ENCODE measurements at places on chromosomes 11 and 22.

- DNase-seq: no peak
These were observed 138.7 kb upstream of the E2F8 start for GRCh38 chr11:19379465-19379864.

DNA sequence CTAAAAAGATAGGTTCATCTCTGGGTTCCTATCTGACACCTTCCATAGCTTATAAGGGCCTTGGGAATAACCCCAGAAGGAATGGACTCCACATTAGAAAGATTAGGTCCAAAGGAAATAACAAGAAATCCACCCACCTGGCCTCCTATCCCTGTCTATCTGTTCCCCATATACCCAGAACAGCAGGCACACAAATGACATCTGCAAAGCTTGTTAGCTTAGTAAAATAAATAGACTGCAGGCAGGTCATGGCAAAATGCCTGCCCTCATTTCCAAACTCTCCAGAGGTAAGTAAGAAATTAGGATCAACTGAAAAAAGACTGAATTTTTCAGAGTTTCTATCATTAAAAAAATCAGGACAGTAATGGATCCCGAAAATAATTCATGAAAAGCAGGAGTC is 489.5 kb downstream of the DLG2 start:
- DNase-seq: no peak

DNA sequence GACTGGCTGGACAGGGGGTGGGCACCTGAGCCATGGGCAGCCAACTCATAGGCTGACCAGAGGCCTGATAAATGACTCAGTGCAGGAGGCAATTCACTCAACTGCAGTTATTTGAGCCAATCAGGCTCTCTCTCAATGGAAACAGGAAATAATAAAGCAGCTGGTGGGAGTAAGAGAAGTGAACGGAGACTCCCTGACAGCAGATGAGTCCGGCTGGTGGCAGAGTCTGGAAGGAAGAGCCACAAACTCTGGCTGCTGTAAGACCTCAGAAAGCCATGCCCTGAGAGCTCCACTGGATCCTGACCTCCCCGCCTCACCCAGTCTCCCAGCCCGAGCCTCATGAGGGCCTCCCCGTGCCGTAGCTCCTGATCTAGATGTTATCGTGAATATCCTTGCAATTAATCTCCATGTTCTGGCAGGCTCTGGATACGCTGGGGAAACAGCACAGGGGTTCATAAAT is 69.8 kb downstream of the TRIM29 start:
- DNase-seq: peak; percentile 79

- no peak for DNase-seq
These were observed 504 bp downstream of the CFL1 start for GRCh38 chr11:65857500-65857852.

- peak; percentile 99 for DNase-seq
These were observed 678 bp upstream of the ZFP91 start for GRCh38 chr11:58578136-58578634.

DNA sequence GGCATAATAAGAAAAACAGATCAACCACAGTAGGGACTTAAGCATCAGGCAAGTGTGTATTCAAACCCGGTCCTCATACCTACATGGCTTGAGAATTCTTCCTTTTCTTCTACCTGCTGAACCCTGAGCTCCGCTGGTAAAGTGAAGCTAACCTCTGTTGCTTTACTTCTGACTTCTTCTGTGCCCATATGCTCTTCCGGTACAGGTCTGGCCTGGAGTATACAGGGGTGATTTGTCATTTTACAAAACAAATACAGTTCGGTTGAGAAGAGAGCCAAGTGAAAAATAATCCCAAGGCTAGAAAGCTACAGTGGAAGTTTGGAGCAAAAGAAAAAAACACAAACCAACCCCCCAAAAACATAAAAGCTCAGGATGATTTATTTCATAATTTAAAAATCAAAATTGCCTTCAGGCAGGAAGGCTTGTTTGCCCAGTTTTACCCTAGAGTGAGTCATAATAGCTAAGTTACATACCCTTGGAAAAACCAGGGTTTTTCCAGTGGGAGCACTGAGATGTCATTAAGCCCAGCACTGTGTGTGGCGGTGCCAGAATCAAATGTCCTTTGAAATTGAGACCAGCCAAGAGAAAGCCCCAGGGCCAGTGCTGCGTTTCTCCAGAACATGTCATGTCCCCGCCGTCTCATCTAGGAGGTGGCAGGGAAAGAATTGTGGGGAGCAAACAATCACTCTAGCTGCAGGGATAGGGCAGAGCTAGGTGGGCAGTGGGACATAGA is 305.5 kb upstream of the ISX start:
- DNase-seq: peak; percentile 48

DNA sequence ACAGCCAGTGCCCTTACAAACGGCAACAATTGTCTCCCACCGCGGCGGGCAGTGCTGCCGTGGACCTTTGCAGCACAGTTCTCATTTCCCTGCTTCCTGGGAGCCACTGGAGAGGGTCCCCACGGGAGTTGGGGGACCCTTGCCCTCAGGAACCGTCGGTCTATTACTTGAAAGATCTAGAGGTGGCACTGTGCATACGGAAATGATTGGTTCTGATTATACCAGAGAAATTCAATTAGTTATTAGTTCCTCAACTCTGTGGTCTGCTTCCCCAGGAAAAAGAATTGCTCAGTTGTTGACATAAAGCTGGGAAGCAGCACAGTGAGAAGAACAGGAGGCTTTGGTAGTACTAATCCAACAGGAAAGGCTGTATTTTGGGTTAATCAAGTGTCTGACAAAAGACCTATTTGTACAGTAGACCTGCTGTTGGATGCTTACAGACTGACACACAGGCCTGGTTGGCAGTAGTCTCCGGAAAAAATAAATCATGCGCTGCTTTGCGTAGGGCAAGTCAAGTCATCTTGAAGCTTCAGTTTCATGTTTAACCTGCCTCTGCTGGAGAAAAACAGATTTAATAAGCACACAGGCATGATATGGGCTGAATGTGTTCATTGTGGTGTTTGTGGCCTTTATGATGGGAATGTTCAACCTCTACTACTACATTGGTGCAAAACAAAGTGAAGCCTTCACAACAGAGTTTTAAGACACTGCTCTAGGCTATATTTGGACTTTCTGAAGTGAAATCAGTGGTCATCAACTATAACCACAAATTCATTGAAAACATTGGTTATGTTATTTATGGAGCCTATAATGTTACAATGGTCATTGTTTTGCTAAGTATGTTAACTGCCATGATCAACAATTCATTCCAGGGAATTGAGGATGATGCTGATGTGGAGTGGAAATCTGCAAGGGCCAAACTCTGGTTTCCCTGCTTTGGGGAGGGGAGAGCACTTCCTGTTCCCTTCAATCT is 54.6 kb upstream of the SC5D start:
- peak; percentile 63 for DNase-seq

- DNase-seq: no peak
These were observed 77.1 kb downstream of the UVRAG start for GRCh38 chr11:75891947-75892739.

DNA sequence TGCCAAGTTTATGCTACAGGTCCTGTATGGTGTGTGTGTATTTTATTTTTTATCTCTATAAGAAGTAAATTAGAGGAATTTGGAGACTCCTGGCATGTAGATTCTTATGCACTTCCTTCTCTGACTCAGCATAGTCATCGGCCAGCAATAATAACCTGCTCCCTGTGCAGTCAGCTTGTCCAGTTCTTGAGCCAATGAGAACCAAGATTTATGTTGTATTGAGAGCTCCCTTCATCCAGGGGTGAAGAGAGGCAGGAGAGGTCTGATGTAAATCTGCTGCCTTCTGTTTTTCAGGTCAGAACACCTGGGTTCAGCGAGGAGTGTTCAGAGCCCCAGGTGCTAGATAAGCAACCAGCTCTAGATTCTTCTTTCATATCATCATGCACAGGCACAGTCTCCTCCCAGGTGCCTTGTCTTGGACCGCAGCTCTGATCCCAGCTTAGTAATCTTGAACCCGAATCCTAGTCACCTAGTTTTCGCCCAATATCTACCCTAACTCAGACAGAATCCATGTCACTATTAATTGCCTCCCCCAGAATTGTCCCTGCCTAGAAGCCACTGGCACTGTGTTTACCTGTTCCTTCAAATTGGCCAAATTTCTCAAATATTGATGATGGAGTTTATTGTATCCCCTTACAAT is 328.2 kb upstream of the NCAM1 start:
- no peak for DNase-seq

- DNase-seq: no peak
These were observed 768.8 kb downstream of the NTM start for GRCh38 chr11:132139181-132139580.

GRCh38 chr11:68649851-68650555 is 34.3 kb upstream of the GAL start:
- no peak for DNase-seq

GRCh38 chr22:33006955-33007318 is 51.2 kb downstream of the SYN3 start:
- no peak for DNase-seq

- DNase-seq: no peak
These were observed 6.9 kb downstream of the DHCR7 start for GRCh38 chr11:71441251-71441650.

DNA sequence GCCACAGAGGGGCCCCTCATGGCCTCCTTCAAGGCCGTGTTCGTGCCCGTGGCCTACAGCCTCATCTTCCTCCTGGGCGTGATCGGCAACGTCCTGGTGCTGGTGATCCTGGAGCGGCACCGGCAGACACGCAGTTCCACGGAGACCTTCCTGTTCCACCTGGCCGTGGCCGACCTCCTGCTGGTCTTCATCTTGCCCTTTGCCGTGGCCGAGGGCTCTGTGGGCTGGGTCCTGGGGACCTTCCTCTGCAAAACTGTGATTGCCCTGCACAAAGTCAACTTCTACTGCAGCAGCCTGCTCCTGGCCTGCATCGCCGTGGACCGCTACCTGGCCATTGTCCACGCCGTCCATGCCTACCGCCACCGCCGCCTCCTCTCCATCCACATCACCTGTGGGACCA is 10.0 kb downstream of the CXCR5 start:
- DNase-seq: no peak

DNA sequence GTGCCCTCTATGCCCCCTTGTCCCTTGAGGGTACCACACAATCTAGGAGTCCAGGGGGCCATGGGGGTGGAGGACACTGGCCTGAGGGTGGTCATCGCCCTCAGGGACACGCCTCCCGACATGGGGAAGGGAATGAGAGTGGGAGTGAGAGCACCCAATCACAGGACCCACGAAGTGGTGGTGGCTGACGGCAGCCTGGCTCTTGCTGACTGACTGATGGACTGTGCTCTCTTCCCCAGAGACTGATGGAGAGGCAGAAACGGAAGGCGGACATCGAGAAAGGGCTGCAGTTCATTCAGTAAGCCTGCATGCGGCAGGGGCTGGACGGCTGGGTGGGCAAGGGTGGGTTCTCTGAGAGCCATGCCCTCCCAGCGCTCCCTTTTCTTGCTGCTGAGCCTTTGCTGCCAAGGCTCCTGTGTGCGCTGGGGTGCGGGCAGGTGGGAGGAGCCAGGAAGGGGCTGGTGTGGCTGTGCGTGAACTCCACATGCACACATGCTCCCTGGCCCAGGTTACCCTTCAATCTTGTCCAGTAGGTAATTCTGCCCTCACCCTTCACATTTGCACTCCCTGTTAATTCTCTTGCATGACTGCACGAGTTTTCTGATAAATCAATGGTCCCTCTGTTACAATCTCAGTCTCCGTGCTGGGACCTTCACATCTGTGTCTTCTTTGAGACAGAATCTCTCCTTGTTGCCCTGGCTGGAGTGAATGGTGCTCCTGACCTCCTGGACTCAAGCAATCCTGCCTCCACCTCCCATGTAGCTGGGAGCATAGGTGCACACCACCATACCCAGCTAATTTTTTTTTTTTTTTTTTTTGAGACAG is 19.3 kb downstream of the ZC3H7B start:
- no peak for DNase-seq

DNA sequence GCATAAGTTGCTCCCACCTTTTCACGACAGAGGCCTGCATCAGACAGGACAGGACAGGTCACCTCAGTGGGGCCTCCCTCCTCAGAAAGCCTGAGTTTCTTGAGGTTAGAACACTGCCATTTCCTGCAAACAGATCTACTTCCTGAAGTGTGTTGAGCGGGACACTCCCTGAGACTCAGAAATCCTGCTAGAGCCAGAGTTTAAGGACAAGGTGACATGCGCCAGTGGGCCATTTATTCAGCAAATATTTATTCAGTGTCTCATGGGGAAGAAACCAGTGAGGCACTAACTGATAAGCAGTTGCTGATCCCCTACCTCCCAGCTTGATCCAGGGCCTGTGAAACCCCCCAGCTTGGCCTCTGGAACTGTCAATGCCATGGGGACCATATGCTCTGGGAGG is 454.6 kb downstream of the SOX6 start:
- DNase-seq: no peak

- no peak for DNase-seq
These were observed 63.2 kb upstream of the TOP3B start for GRCh38 chr22:22045571-22046335.

- DNase-seq: no peak
These were observed 1294.8 kb downstream of the TBC1D22A start for GRCh38 chr22:48057116-48057835.

DNA sequence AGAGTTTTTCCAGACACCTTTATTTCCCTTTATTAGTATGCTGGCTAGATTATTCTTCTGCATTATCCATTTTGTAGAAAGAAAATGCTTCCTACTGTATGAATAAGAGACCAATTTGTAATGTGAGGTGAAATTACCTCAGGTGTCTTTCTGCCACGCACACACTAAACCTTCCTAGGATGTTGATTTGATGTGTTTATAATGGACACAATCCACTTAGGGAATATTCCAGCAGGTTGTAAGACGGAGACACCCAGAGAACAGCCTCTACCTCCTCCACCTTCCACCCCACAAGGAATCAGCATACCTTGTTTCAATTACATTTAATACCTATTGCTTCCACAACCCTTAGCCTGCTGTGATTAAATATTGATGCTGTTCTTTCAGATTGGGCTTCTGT is 379.1 kb upstream of the KIRREL3 start:
- no peak for DNase-seq

DNA sequence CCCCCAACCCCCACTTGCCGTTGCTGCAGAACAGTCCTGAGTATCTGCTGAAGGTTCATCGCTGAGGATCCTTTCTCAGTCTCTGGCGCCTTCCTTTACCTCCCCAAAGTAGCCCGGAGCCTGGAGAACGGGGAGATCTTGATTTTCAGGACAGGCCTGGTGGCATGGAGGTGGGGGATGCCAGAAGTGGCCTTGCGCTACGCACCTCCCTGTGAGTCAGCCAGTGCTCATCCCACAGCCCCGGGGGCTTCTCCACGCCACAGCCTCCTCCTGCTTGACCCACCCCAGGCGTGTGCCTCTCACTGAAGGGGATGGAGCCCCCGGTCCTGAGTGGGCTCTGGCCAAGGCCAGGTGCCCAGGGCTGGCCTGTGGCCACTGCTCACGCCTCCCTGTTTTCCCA is 339.6 kb downstream of the TBC1D22A start:
- no peak for DNase-seq

DNA sequence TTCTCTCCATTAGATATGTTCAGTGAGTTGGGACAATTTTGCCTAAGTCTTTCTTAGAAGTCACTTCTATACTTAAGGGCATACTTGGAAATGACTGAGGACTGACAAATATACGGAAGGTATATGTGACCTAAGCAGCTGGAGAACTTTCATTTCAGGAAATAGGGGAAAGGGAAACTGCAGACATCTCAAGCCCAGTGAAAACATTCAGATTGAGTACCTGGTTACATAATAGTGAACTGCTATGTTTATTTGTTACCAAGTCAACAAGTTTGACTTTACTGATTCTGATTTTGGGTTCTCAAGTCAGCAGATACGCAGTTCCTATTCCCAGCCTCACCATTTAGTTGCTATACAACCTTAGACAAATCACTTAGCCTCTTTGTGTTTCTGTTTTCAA is 1173.9 kb downstream of the LRRC4C start:
- DNase-seq: no peak

Data from foreskin keratinocyte (primary cell).